ENCODE measurements at places on chromosomes 4 and X.

GRCh38 chrX:155086961-155087735, 15.8 kb downstream of the BRCC3 start:
- DNase-seq = no peak

GRCh38 chrX:130994671-130995070, 63.5 kb upstream of the ARHGAP36 start:
- no peak for DNase-seq

DNA sequence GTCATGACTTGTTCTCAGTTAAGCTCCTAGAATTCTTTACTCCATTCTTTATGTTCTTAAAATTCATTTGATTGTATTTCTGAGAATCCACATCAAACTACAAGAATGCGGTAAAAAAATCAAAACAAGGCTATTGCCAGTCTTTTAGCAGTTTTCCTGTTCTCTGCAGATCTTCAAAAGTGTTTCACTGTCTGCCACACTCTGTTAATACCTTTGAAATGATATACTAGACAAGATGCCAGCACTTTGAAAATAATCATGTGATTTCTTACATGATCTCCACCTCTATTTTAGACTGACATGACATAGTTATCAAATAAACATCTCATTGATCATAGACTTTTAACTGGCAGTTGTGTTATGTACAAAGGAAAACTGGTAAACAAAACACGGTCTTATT, 30.1 kb upstream of the GPRIN3 start:
- DNase-seq = no peak

DNA sequence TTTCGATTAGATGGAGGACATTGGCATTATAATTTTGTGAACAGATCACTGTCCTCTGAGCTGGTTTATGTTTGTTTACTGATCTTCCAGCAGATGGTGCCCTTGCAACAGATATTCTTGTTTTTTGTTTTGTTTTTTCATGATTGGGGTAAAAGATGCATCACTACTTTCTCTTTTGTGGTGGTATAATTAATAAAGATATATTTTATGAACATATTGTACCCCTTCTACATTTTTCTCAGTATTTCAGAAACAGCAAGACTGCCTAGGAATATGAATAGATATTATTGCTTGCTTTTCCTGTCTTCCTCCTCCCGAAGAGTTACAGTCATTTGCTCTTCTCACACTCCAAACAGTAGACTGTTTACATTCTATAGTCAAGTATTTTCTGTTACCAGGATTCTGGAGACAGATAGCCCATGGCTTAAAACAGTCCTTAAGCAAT, 905.2 kb downstream of the TRAM1L1 start:
- DNase-seq = no peak

DNA sequence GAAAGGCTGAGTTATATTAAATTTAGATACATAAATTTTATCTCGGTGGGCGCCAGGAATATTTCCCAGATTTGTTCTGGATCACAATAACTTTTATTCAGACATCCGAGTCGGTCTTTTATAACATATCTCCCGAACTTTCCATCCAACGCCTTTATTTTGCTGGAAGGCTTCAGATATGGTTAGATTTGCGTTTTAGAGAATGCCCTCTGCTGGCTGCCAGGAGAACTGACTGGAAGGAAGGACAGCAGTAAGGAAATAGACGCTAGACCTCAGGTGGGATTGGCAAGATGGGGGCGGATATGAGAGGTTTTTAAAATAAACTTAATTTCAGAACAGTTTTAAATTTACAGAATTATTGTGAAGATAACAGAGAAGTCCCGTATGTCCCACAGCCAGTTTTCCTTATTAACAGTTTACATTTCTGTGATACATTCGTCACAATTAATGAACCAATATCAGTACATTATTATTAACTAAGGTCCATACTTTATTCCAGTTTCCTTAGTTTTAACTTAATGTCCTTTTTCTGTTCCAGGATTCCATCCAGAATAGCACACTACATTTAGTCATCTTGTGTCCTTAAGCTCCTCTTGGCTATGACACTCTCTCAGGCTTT, 4.6 kb upstream of the KANTR start:
- peak; percentile 56 for DNase-seq

GRCh38 chr4:129248621-129249020, 152.7 kb downstream of the C4orf33 start:
- DNase-seq = no peak

- DNase-seq = no peak
These were observed 134.5 kb downstream of the BTC start for GRCh38 chr4:74659576-74660411.

DNA sequence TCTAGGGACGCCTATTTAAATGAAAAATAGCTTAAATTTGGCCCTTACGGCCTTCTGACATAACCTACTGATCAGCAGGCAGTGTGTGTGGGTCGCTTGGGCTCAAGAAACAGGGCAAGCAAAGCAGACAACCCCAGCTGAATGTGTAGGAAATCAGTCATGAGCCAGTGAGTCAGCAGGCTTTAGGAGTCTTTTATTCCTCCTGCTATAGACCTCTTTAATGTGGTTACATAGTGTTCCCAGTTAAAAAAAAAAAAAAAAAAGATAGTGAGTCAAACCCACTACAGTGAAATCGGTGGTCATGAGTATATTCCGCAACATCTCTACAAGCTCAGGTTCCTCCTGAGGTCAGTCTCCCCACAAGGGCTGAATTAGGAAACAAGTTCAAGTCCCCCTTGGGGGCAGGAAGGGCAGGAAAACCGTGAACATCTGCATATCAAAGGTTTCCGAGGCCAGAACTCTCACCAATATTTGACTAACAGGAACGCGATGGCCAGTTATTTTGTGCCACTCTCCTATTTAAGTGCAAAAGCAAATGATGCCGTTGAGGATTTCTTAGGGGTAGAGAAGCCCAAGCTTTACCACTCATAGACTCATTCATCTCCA, 32.7 kb downstream of the ACSL1 start:
- DNase-seq = peak; percentile 34

DNA sequence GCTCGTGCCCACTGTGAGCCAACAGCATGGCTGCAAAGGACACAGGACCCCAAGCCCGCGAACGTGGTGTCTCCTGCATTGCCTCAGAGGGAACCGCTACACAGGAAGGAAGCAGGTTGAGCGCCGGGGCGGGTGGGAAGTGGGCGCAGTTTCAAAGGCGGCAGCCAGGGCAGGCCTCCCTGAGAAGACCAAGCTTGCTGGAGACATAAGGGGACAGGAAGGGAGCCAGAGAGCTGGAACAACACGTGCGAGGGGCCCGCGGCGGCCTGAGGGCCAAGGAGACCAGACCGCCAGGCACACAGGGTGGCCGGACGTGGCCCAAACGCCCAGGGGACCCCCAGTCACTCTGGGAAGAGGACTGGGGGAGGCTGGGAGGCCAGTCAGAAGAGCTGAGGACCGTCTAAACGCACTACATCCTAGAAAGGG, 32.0 kb downstream of the CTBP1 start:
- DNase-seq = peak; percentile 45
